Endothelial cell of umbilical vein (primary cell): ENCODE measurements at places on chromosomes 1 and 21. TPM values are rescaled to one million over a fixed set of nuclear protein-coding genes. Genes with fewer than 3 reads are reported as not detected.

DNA sequence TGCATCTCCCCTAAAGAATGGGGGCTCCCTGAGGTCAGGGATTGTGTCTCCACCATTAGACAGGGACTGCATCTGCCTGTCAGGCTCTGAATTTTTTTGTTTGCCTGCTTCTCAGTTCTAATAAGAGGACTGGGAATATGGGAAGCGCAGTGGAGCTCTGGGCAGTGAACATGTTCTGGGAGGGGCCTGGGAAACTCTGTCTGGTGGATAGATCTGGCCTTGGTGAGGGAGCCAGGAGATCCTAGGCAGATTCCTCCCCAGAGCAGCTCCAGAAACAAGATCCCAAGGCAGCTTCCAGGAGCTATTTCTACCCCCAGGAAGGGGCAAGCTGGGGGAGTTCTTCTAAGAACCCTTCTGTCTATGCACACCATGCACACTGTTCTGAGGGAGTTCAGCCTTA, 12.6 kb upstream of the MYOG start:
- no peak for DNase-seq

DNA sequence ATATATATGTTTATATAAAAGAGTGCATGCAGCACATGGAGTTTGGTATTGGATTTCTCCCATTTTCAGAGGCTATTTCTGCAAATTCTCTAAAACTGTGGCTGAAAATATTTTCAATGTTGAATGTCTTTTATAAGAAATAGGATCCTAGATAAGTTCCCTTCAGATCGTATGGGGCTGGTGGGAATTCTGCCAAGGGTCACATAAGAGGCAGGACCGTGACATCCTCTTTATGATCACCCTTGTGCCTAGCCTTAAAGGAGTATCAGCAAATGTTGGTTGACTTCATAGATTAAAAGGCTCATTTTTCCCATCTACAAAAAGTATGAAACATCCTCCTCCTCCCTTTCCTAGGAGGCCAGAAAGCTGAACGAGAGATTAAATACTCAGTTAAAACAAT, 1.3 kb upstream of the IFNAR2 start:
- no peak for DNase-seq

DNA sequence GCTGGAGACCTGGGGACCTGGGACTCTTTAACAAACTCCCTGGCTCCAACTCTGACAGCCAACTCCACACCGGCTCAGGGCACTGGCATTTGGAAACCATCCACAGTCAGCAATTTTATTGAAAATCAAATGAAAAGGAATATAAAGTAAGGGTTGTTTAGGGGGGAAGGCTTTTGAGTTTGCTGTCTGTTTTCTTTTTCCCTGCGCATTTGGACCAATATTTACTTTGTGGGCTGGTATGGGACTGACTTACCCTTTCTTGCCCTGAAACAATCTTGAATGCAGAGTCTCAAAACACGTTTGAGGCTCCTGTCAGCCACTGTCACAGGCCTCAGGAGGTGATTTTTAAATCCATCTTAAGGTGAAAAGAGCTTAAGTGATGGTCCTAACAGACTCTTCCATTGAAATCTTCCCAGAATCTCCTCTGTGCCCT, 15.4 kb upstream of the EFHD2 start:
- DNase-seq, result no peak

- DNase-seq, result no peak
These were observed 32.1 kb downstream of the MDM4 start for GRCh38 chr1:204548265-204548664.

GRCh38 chr1:155169541-155169940, 3.6 kb downstream of the KRTCAP2 start:
- DNase-seq, result no peak

GRCh38 chr1:67159233-67159632, 7.0 kb upstream of the IL23R start:
- no peak for DNase-seq

DNA sequence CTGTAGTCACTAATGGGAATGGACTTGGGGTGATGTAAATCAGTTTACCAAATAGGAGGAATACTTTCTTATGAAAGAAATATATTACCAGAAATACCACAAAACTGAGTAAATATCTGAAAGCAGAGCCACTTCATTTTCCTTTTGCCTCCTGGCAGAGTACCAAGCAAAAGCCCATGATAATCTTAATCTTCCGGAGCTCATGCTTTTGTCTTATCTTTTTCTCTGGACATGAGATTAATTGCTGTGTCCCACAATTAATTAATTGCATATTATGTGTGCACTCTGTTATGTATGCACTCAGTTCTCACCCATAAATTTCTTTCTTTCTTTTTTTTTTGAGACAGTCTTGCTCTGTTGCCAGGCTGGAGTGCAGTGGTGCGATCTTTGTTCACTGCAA, 94.1 kb upstream of the PDE4B start:
- no peak for DNase-seq

GRCh38 chr21:16588433-16588860, 858.7 kb downstream of the USP25 start:
- DNase-seq, result no peak

- DNase-seq, result no peak
These were observed 242.7 kb downstream of the TM2D1 start for GRCh38 chr1:61482170-61482734.

DNA sequence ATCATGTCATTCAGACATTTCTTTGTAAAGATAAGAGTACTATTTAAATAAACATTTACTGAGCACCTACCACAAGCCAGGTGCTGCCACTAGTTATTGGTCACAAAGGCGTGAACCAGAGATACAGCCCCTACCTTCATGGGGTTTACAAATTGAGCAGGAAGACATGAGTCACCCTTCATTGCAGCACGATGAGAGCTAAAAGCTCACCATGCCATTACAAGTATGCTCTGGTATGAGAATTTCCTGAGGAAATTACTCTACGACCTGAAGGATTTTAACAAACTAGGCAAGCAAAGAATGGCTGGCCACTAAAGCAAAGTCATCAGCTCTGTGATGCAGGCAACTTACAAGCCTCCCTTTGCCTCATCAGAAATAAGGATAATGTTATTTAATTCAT, 346.8 kb downstream of the BRINP2 start:
- DNase-seq, result peak; percentile 70

DNA sequence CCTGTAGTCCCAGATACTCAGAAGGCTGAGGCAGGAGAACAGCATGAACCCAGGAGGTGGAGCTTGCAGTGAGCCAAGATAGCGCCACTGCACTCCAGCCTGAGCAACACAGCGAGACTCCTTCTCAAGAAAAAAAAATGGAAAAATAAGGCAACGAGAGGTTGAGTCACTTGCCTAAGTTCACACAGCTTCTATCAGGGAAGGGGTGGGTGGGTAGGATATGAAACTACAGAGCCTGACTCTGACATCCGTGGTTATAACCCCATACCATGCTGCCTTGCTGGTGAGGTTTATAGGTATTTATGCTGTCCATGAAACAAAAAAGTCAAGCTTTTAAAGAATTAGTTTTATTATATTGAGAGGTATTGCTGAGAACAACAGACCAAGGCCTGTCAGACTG, 61.5 kb upstream of the RAB4A start:
- DNase-seq, result no peak

DNA sequence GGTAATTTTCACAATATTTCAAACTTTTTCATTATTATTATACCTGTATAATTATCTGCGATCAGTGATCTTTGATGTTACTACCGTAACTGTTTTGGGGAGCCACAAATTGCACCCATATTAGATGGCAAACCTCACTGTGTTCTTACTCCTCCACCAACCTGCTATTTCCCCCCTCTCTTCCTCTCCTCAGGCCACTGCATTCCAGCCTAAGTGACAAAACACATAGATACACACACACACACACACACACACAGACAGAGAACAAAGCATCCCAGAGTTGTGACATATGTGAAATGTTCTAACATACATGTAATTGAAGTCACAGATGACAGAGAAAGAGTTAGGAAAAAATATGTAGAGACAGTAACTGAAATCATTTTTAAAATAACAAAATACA, 18.5 kb downstream of the COP1 start:
- DNase-seq, result no peak

- DNase-seq, result no peak
These were observed 190.0 kb upstream of the EDN2 start for GRCh38 chr1:41674522-41674921.

PI4KB gene
- 58.3 and 60.9 TPM in 2 replicates for total RNA-seq

CHI3L2 gene
- not detected in 2 replicates for total RNA-seq

CHI3L1 gene
- not detected in 2 replicates for total RNA-seq

PPFIA4 gene
- 0.16 and 0.22 TPM in 2 replicates for total RNA-seq

HJV gene
- total RNA-seq, result not detected in 2 replicates
